ENCODE measurements at places on chromosomes 11 and 22.

DNA sequence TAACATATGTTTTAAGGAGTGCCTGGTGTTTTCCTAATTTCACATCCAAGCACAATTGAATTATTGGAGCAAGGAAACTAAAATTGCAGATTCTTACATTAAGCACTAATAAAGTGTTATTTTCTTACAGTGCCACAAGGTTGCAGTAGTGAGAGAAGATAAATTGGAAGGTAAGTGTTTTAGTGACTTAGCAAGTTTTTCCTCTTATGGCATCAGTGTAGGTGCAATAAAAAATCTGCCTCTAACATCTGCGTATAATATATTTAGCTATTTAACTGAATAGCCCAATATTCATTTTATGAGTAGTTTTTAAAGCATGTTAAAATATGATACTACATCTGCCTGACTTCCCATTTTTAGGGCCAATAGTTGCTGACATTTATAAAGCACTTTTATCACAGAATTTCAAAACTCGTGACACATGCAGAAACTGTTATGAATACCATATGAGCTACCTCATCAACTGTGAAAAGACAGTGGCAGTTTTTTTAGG lies 19.0 kb downstream of the POLD3 start:
- no peak for DNase-seq

DNA sequence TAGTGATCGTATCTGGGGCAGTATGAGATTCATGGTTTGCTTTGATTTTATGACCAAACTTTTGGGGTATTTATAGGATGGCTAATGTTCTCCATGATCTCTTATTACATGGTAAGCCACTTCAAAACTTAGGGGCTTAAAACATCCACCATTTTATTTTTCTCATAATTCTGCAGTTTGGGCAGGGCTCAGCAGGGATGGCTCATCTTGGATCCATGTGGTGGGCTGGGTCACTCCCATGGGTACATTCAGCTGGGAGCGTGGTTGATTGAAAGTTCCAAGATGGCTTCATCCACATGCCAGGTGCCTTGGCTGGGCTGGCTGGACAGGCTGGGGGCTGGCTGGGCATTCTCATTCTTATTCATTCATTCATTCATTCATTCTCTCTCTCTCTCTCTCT lies 30.5 kb upstream of the FGF19 start:
- no peak for DNase-seq

- peak; percentile 90 for DNase-seq
Observed at GRCh38 chr11:95789506-95790122, at the start of gene FAM76B. Gene FAM76B (minus strand): TSS chr11:95789782. CDS start chr11:95789478, 304 bp downstream.

DNA sequence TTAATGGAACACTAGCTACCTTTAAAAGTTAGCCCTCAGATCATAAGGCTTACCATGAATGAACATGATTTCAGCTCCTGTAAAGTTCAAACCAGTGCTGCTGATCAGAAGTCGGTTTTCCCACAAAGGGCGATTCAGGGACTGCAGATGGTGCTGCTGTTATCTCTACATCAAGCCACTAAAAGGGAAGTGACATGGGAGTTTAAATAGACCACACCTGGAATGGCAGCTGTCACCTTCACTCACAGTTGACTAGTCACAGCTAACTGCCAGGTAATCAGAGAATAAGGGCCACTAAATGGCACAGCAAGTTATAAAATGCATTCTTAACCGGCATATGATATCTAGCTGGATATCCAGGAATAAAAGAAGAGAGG lies 581.1 kb upstream of the ARHGAP42 start:
- no peak for DNase-seq

DNA sequence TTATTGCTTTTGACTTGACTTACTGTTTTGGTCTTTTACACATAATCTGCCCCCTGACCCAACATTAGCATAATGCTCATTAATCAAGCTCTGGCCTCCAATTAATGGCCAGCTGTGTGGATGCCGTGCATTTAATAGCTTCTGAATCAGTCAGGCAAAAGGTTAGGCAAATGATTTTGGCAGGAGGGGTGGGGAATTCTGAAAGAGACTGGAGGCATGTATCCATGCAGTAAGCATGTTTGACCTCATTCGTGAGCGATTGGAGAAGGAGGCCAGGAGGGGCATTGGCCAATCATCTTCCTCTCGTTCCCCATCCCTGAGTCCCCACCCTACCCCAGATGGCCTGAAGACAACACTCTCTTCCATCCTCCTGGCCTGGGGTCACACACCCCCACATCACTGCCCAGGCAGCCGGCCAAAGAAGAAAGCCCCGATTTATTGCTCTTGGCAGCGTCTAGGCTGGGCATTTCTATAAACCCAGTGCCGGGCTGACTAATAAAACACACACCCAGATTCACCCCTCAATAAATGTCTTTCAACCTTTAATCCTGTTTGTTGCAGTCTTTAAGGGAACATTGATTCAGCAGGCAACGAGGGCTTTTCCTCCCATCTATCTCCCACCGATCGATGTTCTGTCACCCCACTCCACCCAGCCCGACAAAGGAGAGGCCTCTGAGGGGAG lies 150.0 kb downstream of the OPCML start:
- no peak for DNase-seq

DNA sequence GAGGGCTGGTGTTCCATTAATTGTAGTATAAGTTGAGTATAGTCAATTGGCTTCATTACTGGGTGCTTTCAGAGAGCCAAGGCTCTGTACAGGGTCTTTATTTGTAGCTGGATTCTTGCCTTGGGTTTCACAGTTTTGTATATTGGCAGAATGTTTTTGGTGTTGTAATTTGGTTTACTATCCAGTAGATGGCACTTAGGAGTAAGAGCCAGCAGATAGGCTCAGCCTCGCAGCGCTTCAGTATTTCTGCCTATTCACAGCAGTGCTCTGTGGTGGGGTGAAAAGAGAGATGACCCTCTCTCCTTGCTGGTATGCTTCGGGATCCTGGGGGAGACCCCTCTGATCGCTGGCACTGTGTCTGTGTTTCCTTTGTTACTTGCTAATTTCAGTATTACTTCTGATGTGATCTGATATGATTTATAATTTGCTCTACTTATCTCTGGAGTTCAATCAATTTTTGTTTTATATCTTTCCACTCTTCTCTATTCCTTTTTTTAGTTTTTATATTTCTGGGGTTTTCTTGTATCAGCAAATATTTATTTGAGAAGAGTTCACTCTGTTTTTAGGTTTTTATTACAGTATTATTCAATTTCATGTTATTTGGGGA lies 52.2 kb downstream of the ANO5 start:
- peak; percentile 19 for DNase-seq

DNA sequence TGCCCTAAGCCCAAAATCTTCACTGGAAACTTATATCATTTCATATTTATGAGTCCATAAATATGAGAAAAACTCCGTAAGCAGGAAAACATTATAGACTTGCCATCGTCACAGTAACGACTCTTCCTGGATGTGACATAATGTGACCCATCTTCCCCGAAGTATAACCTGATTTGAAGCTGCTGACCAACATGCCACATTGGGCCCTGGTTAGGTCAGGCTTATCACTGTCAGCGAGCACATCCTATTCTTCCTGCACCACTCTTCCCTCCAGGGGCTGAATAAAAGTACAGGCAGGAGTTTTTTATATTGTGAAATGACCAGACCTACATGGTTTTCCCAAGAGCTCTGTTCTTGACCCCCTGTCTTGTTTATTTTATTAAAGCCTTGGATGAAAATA lies 12.1 kb upstream of the BLID start:
- DNase-seq, result no peak

GRCh38 chr22:49768951-49769690 lies 58.6 kb downstream of the BRD1 start:
- no peak for DNase-seq

GRCh38 chr11:62033191-62034035 lies 66.0 kb upstream of the FTH1 start:
- DNase-seq, result peak; percentile 34

GRCh38 chr11:34642873-34643272 lies 22.0 kb downstream of the EHF start:
- DNase-seq, result no peak

GRCh38 chr11:9462806-9463537 lies 2.2 kb downstream of the ZNF143 start:
- DNase-seq, result no peak

DNA sequence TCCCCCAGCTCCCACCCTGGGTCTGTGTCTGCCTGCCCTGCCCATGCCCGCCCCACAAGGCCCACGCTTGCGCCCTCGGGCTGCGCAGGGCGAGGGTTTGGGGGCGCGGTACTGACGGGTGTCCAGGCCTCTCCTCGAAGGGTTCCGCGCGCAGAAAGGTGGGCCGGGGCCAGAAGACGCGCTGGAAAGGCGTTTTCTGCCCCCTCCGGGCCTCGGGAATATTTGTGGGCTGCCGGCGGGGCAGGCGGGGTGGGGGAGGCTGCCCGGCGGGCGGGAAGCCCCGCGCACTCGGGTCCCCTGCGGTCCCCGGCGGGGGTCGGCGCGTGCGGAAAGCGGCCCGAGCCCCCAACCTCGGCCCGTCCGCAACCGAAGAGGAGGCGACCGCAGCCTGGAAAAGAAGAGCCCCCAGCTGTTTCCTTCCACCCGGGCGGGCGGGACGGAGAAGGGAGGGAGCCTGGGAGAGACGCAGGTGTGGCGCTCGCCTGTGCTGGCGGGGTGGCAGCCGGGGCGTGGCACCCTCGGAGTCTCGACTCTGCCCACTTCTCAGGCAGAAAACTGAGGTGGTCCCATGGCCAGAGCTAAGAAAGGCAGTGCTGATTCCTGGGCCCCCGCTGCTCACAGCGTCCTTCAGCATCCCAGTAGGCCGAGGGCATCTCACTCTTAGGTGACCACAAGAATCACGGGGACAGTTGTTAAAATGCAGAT lies 59.0 kb downstream of the THAP12 start:
- no peak for DNase-seq

- DNase-seq, result no peak
Observed at GRCh38 chr11:93059117-93059957, 89.9 kb downstream of the MTNR1B start.

DNA sequence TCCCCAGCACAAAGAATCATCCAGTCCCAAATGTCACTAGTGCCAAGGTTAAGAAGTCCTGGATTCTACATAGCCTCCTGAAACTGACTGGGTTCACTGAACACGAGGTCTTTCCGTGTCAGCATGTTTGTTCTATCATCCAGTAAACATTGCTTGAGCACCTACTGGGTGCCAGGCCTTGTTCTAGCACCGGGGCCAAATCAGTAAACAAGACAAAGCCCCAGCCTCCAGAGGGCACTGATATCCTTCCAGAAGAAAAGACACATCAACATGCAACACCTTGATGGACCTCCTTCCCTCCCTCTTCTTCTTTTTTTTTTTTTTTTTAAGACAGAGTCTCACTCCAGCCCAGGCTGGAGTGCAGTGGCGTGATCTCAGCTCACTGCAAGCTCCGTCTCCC lies 26.9 kb downstream of the TPST2 start:
- no peak for DNase-seq

GRCh38 chr11:107018902-107019493 lies 722 bp upstream of the GUCY1A2 start:
- DNase-seq, result peak; percentile 67

DNA sequence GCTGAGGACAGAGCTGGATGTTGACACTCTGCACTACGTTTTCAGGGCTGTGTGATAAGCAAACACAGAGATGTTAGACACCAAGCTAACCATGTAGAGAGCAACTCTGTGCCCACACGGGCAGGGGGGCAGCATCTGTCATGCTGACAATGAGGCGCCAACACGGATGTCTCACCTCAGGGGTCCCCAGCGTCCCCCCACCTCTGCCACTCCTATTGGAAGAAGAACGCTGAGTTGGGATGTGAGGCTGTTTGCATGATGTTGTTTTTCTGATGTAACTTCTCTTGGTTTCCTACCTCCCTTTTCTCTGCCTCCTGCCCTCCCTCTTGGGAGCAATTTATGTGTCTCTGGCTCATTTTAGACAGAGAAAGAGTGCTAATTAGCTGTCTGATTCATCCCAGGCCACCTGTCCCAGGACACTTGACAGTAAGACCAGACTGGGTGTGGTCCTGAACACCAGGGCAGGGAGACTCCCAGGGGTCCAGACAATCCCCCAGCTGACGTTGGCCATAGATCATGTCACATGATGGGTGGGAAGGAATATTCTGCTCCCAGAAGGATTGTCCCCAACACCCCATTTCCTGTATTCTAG lies 89.2 kb upstream of the NCAM1 start:
- DNase-seq, result no peak

DNA sequence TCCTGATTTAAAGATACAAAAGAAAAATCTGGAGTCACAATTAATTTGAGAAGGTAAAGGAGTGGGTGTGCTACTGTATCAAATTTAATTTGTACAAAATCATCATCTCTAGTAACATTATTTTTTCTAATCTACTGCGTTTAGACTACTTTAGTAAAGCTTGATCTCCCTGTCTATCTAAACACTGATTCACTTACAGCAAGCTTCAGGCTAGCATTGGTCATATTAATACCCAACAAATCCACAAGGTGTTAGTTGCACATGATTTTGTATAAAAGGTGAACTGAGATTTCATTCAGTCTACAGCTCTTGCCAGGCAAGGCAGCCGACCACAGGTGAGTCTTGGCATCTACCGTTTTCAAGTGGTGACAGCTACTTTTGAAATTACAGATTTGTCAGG lies at the start of gene FSHB:
TSS of gene FSHB (plus strand) at position 301 of the 400 bp plus-strand sequence. CDS start 889 bp downstream, outside the sequence.
- DNase-seq, result no peak

All from HTR-8/SVneo (cell line).